ENCODE measurements at places on chromosomes 11 and 22. TPM values are rescaled to one million over a fixed set of nuclear protein-coding genes. Genes with fewer than 3 reads are reported as not detected.

GRCh38 chr11:2860636-2861035 lies 24.9 kb downstream of the CDKN1C start:
- DNase-seq: no peak

DNA sequence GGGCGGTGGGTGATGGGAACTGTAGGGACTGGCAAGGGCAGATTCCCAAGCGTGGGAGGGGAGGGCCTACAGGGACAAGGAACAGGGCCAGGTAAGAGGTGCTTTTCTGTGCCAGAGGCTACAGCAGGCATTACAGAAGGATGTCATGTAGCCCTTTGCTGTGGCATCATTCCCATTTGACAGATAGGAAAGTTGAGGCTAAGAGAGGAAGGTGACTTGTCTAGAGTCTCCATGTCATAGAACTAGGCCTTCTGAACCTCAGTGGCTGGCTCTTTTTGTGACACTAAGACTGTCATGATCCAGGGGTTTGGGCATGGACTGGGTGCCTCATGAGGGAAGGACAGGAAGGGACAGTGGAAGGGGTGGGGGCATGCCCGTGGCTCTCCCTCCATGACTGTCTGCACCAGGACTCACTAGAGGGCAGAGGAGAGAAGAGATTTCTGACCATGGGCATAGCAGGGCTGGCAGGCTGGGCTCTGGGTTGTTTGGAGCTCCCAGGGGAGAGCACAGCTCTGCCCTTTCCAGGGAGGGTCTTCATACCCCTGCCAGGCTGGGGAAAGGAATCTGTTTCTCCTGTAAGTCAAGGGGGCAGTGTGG lies 3.2 kb downstream of the MMP11 start:
- DNase-seq: no peak

DNA sequence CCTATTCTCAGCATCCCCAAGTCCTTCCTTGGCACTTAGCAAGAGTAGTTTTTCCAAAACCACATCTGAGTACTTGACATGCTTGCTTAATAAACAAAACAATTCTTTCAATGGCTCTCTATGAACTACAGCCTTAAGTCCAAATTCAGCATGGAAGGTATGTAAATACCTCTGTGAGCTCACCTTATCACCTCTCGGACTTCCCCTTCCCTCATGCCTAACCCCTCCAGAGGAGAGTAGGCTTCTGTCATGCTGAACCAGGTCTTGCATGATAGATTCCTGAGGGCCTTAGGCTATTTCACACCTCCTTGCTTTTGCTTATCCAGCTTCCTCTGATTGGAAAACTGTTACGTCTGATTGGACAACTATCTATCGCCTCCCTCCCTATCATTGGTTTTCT lies 312.9 kb upstream of the CCDC90B start:
- peak; percentile 60 for DNase-seq

DNA sequence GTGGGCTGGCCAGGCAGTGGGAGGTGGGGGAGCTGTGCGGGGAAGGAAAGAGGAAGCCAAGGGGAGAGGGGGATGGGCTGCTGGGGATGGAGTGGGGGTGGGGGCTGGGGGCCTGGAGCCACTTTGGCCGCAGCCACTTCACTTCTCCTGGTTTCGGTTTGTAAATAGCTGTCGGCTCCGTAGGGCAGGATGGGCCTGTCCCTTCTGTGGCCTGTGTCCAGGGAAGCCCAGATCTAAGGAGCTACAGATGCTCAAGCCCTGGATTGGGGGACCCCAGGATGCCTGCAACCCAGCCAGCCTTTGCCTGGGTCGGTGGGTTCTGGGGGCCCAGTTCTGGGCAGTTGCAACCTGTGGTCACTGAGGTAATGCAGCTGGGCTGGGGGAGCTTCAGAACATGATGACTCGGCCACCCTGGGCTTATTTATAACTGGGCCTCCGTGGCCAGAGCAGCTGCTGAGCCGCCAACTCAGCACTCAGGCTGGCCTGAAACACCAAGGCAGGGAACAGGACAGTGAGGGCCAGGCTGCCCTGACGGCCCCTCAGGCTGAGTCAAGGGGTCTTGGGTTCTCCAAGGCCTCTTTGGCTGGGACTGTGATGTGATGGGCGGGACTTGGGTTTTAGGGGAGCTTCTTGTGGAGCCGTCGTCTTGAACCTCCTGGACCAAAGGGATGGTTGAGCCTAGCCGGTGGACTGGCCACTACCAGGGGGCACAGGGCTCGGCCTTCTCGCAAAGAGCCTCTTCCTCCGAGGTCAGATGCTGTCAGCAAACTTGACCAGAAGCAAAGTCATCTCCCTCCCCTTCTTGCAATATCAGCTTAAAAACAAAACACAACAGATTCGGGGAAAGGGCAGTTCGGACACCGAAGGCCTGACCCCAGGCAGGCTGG lies 15.0 kb upstream of the SLC39A13 start:
- DNase-seq: no peak

DNA sequence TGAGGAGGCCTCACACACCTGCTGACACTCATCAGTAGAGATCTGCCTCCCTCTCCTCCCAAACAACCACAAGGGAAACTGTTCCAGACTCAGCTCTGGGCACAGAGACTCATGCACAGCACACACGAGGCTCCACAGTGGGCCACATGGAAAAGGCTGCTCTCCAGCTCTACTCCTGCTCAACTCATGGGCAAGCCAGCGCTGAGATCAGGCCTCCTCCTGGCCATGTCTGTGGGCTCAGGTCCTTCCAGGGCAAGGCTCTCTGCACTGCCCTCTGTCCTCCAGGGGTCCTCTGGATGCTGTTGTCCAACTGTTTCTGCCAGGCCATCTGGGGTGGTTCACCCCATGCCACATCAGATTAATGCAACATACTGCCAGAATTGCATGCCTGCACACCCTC lies 46.0 kb downstream of the PLEKHA7 start:
- DNase-seq: no peak

DNA sequence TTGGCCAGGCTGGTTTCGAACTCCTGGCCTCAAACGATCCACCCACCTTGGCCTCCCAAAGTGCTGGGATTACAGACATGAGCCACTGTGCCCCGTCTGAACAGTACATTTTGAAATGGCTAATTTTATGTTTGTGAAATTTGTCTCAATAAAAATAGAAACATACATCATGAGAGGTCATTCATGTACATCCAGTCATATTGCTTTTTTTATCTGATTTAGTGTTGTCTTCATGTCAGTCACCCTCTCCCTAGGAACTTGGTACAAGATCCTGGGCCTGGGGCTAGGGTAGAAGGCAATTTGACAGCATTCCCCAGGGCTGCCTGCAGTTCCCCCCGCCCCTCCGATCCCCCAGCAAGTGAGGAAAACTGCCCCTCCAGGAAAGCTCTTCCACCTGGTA lies 46.6 kb upstream of the RBFOX2 start:
- DNase-seq: no peak

GRCh38 chr11:59957094-59957493 lies 6.7 kb upstream of the OOSP4A start:
- DNase-seq: no peak

The NRXN2 gene
- 12.3 TPM for total RNA-seq

The TEAD1 gene
- total RNA-seq: 109 TPM

The OR4D5 gene
- 2.6 TPM for total RNA-seq
